Activated CD4-positive, CD25-positive, alpha-beta regulatory T cell treated with anti-CD3 and anti-CD28 coated beads, Interleukin-2, amount 50 U/mL, for 72 hours (primary cell): ENCODE measurements at places on chromosomes 12 and 14.

GRCh38 chr12:53973236-53974042 lies 513 bp downstream of the HOXC11 start:
- DNase-seq = no peak

- DNase-seq = no peak
Measured at GRCh38 chr12:122837306-122838265, 2.3 kb downstream of the HIP1R start.

GRCh38 chr14:23049011-23049410 lies 7.0 kb downstream of the PSMB11 start:
- no peak for DNase-seq

DNA sequence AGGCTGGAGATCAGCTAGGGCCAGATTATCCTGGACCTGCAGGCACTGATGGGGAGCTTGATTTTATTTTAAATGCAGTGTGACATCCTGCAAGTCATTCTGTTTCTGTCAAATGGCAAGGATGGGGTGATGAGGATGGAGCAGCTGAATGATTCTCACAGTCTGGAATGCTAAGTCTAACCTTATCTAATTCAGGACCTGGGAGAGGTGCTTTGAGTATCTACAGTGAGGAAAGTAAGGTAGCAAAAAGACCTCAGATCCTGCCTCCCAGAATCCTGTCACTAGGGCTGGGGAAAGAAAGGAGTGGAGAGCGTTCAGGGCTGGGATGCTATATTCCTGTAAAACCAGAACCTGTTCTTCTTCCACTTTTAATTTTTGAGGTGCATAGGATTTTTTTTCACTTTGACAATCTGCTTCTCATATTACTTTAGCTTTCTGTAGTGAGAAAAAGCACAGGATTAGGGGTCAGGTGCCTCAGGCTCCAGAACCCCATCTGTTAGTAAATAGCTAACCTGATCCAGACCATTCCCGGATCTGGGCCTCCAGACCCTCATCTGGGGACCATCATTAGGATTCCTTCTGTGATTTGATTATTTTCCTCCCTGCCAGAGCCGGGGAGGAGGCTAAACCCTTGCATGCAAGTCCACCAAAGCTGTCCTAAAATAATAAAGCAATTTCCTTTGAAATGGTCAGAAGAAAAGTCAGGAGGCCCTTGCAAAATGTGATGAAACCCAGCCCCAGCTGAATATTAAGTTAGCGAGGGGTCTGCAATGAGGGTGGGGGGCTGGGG lies 54.7 kb downstream of the ASCL1 start:
- no peak for DNase-seq

- DNase-seq = no peak
Measured at GRCh38 chr12:19630536-19630935, 191.2 kb downstream of the AEBP2 start.
